ENCODE measurements at places on chromosomes 11 and 22.

DNA sequence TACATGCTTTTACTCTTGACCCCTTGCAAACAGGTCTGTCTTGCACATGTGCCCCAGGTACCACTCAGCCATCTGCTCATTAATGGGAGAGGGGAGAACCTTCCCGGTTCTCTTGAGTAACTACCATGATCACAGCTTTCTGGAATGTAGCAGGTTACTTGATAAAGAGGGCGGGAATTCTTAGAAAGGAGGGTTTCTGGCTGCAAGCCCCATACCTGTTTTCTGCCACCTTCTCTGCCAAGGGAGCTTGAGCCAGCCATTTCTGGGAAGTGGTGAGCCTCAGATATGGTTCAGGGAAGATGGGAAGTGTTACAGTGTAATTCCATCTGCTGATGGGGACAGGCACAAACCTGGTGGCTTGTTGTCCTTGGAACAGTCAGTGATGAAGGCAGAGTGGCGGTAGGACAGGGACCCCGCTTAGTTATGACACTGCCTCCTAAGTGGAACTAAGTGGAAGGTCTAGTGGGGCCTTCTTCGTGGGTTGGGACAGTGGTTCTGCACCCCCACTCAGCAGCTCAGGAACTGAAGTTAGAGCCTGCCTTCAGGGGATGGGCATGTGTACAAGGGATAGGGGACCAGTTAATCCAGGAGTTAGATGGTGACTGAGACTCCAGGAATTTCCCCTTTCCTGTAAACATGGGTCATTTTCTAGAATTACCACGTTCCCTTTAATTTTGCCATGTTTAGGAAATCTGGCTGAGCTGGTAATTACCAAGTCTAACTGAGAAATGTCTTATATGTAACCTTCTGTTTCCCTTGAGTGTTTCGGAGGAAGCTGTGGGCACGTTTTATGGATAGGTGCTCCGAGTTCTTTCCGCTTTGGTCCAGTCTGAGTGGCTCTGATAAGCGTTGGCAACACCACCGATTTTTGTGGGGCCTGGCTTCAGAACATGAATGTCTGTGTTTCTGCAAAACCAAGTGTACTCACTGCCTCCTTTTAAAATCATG is 35.3 kb downstream of the BCR start:
- no peak for DNase-seq

DNA sequence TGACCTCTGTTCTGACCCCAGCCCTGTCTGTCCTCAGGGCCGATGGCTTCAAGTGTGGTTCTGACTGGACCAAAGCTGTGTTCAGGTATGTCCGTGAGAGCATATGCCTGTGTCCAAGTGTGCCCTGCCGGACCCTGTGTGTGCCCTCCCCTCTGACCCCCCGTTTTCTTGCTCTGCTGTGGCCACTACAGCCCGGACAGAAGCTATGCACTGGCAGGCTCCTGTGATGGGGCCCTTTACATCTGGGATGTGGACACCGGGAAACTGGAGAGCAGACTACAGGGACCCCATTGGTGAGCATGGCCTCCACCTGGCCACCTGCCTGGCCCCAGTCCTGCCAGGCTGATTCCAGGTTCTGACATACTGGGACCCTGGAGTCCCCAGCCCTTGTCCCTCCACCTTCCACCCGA is 14.5 kb downstream of the ATG16L2 start:
- DNase-seq = no peak

GRCh38 chr11:3104961-3105790 is 48.0 kb upstream of the CARS1 start:
- DNase-seq = no peak

DNA sequence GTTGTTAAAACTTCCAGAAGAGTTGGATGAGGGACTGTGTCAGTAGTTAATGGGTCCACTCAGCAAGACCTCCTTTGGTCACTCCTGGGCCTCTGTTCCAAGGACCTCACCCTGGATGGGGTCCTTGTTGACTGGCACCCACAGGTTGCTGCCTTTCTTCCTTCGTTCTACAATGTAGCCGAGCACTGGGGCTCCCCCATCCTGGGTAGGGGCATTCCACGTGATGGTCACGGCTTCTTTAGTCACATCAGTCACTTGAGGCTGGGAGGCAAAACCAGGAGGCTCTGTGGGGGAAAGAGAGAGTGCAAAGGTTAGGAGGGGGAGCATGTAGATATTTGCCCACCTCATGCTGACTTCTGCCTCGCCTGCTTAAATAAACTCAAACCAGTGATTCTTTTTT is 12.0 kb downstream of the TMEM86A start:
- no peak for DNase-seq

DNA sequence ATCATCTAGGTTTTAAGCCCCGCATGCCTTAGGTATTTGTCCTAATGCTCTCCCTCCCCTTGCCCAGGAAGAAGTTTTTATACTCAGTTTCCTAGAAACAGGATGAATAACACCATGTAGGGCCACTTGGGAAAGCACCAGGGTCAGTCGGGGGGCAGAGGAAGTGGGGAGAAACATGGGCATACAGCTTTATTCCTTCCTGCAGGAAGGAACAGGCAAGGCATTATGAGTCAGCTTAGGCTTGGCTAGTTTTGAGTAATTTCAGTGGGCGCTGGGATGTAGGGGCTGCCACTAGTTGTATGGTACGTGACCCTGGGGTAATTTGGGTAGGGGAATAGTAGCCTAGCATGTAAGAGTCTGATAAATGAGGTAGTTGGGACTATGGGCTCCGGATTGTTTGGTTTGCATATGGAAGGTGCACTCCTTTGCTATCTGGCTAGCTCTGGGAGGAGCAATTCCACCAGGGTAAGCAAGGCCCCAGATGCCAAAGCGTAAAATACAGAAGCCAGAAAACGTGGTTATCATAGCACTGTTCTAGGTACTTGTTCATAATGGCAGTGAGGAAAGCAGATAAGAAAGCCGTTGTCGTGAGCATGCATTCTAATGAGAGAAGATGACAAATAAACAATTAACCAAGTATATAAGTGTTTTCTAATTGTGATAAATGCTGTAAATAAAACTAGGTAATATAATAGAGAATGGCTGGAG is 24.8 kb downstream of the ACER3 start:
- no peak for DNase-seq

DNA sequence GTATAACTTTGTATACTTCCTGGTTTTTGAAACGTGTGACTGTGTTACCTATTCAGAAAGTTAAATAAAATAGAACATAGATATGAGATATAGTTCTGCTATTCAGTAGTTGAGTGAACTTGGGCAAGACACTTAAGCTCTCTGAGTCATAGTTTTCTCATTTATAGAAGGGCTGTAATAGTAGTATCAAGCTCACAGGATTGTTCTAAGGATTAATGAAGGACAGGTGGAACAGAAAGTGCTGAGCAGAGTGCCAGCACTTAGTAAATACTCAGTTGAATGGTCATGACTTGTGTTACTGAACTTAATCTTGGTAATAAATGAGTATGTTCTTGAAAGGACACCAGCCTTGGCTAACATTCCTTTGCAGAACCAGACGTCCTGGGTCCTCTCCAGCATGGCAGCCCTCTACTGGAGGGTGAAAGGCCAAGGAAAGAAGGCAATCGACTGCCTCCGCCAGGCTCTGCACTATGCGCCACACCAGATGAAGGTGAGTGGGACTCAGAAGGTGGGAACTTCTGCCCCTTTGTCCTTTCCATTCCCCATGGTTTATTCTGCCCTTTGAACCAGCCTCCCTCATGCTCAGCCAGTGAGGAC is 131.2 kb downstream of the TTC17 start:
- no peak for DNase-seq

DNA sequence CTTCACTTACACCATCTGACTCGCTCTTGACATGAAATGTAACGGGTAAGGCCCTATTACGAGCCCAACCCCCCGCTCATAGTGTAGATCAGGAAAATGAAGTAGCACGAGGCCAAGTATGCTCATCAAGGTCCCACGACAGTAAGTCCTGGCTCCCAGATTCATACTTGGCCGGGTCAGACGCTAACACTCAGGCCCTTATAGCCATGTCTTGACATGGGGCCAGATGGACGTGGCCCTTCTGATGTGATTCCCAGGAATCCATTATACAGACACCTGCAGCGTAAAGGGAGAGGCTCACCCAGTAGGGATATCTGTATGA is 175.1 kb downstream of the CEP164 start:
- DNase-seq = no peak

- DNase-seq = no peak
These were observed 100.6 kb upstream of the FGF3 start for GRCh38 chr11:69919659-69920344.

DNA sequence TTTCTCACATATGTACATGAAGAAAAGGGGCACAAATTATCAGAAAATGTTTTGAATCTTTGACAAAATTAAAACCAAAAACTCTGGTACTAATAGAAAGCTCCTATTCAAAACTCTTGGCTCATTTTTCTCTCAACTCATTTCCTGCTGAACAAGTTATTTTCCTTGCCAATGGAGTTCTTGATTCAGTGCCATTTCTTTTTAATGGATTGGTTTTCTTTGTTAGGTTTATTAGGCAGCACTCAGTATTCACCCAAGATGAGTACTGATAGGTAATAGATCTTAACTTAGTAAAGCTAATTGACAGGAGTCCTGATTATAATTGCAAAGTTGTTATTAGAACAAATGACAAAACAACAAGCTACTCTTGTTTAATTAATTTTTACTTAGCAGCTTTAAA is 279.4 kb upstream of the PDGFD start:
- no peak for DNase-seq

GRCh38 chr11:26730414-26731083 is 8.7 kb upstream of the SLC5A12 start:
- DNase-seq = no peak

GRCh38 chr11:1120532-1121330 is 37.0 kb upstream of the MUC5AC start:
- no peak for DNase-seq

DNA sequence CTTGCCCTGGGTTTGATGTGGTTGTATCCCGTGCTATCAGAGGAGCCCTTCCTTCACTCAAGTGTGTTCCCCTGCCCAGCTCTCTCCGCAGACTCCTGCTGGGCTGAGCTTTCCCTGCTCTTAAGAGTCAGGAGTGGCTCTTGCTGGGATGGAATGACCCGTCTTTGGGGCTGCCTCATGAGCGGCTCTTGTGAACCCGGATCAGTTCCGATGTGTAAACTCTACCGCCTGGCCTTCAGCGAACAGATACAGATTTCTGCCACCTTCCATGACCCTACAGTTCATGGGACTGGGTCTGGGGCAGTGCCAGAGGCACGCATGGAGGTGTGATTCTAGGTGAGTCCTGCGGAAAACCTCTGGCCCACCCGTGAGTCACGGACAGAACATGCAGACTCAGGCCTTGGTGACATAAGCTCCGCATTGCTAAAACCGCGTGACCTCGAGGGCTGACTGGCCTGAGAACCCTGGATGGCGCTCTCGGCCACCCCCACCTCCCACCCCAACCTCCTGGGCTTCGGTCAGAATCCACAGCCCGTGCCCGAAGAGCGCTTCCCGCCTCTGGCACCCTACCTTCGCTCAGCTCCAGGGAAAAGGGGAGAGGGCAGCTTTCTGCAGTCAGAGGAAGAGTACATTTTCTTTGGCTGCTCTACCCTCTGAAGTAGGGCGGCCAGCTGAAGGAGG is 1.3 kb upstream of the ZBTB16 start:
- no peak for DNase-seq

DNA sequence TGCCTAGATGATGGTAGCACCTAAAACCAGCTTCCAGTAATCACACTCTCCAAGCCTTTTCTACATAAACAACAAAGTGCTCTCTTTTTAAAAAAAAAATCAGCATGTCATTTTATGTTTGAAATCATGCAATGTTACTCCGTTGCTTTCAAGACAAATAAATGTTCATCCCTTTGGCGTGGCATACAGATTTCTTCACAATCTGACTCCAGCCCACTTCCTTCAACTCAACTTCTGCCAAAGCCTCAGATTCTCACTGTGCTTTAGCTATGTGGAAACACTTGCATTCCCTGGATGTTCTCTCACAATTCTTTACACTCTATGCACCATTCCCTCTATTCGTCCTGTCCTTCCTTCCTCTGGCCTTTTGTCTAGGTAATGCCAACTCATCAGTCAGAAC is 206.3 kb upstream of the BLID start:
- no peak for DNase-seq

DNA sequence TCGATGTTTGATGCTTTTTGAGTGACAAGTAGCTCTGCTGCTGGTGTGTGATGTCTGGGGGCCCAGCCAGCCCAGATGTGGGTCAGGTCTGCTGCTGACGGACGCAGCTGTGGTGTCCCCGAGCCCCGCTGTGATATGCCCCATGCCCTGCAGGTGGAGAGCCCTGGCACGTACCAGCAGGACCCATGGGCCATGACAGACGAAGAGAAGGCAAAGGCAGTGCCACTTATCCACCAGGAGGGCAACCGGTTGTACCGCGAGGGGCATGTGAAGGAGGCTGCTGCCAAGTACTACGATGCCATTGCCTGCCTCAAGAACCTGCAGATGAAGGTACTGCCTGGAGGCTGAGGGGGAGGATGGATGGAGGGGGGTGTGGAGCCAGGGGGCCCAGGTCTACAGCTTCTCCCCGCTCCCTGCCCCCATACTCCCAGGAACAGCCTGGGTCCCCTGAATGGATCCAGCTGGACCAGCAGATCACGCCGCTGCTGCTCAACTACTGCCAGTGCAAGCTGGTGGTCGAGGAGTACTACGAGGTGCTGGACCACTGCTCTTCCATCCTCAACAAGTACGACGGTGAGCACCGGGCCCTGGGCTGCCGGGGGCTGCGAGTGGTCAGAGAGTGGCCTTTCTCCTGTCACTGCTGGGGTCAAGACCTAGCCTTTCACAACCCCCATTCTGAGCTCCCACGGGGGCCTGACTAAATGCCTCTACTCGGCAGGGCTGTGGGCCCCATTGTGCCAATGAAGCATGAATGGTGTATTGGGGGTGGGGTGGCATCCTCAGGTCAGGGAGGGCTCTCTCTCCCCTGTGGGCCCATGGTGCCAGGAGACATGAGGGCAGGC is 7.3 kb downstream of the AIP start:
- DNase-seq = no peak

- DNase-seq = no peak
These were observed 64.6 kb downstream of the MORC2 start for GRCh38 chr22:30903876-30904460.

DNA sequence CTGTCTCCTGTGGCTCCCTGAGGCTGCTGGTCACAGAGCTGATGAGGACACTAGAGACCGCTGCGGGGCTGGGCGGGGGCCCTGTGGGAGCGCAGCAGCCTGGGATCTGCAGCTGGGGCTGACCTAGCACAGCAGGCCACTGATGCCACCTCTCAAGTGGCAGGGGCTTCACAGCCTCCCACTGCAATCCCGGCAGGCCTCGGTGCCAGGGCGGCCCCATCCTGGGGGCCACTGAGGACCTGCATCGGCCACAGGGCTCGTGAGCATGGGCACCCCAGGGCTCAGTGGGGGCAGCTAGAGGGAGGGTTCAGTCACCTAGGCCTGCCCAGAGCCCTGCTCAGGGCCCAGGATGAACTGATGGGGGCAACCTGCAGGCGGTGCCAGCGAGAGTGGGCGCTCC is 14.6 kb upstream of the CCDC188 start:
- no peak for DNase-seq

Measured in activated T-cell treated with anti-CD3 and anti-CD28 coated beads for 24 hours (primary cell).